ENCODE measurements at places on chromosomes 2 and 18.

DNA sequence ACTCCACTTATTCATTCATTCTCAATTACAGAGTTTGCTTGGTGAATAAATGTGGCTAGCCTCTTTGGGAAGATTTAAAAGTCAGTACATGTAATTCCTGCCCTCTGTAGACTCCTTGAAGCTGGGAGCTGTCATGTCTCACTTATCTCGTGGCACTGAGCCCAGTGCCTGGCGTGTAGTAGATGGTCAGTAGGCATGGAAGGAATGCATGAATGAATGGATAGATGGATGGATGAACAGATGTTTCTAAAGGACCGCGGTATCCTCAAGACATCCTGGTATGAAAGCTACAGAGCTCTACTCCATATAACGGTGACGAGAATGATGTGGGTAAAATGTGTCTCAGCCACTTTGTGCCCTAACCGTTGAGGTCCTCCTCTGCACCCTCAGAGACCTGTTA is 83.0 kb downstream of the MARCO start:
- DNase-seq = no peak

DNA sequence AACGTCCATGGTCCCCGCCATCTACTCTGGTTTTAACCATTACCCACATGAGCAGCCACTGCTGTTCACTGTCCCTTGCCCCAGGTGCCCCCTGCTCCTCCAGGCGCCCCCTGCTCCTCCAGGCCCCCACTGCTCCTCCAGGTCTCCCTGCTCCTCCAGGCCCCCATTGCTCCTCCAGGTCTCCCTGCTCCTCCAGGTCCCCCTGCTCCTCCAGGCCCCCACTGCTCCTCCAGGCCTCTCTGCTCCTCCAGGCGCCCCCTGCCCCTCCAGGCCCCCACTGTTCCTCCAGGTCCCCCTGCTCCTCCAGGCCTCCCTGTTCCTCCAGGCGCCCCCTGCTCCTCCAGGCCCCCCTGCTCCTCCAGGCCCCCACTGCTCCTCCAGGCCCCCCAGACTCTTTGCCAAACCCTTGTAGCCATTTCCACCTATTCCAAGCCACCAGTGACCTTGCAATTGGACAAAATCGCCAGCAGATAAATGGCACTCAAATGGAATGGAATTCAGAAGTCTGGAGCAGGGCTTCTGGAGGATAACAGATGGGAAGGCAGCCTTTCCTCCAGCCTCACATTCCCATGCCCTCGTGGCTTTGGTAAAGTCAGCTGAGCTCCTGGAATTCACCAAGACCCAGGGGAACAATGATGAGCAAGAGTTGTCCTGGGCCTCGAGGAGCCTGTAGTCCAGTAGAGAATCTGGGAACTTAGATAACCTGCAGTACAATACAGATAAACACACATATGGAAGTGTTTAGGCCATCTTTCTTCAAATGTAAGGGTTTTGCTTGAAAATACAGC is 13.3 kb upstream of the RPL31 start:
- no peak for DNase-seq

DNA sequence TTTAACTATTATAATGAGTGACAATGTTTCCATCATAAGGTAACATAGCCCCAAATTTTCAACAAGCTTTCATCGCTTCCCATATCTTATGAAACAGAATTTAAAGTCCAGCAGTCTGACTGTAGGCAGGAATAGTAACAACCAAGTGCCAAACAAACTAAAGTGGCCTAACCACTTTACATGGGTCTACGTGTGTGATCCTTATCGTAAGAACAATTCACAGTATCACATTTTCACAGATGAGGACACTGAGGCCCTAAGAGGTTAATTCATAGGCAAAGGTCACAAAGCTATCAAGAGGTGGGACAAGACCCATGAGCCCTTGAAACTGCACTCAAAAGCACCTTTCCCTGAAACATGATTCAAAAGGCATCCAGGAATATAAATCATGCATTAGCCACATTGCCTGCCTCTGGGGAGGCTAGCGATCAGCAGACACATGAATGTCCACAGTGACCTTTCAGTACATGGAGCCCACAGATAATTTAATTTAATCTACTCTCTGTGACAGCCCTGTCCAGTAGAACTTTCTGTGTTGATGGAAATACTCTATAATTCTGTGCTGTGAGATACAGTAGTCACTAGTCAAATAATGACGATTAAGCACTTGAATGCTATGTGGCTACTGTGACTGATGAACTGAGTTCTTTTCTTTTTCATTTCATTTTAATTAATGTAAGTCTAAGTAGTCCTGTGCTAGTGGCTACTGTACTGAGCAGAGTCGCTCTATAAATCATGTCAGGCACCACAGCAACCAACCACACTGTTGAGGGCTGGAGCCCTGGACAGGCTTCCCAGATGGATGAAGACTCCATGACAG is 30.3 kb downstream of the KIDINS220 start:
- no peak for DNase-seq

GRCh38 chr2:133972786-133973185 is 281.1 kb upstream of the MGAT5 start:
- no peak for DNase-seq

DNA sequence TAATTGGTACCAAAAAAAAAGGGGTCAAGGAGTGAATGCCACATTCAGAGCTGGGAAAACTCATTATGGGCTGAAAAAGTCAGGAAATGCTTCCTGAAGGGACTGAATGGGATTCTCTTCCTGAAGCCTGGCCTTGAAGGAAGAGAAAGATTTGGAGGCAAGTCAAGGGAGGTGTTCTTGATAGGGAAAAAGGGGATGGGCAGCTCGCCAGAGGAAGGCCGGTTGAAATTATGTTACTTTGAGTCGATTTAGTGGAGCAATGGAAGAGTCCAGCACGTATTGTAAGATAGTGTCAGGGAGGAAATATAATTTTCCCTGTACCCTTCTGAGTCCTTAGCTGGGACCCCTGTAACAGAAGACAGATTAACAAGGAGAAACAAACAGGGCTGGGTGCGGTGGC is 115.3 kb upstream of the STPG4 start:
- no peak for DNase-seq

DNA sequence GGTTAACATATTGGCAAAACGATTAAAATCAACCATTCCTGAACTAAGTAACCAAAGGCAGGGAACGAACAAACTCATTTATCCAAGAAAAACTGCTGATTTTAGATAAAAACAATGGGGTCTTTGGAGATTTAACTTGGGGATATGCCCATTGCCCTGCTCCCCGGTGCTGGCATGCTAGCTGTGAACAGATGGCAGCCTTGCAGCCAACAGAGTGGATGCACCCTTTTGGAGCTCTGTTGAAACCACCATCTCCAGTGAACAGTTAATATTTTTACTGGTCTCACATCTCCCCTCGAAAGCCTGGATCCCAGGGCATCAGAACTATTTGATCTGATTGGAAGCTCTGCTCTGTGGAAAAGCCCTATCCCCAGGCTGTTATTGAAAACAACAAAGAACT is 303.1 kb downstream of the TGIF1 start:
- no peak for DNase-seq

GRCh38 chr2:88845772-88846661 is 154.5 kb downstream of the RPIA start:
- DNase-seq = no peak

GRCh38 chr2:232449964-232450363 is 6.0 kb upstream of the ALPI start:
- DNase-seq = no peak

DNA sequence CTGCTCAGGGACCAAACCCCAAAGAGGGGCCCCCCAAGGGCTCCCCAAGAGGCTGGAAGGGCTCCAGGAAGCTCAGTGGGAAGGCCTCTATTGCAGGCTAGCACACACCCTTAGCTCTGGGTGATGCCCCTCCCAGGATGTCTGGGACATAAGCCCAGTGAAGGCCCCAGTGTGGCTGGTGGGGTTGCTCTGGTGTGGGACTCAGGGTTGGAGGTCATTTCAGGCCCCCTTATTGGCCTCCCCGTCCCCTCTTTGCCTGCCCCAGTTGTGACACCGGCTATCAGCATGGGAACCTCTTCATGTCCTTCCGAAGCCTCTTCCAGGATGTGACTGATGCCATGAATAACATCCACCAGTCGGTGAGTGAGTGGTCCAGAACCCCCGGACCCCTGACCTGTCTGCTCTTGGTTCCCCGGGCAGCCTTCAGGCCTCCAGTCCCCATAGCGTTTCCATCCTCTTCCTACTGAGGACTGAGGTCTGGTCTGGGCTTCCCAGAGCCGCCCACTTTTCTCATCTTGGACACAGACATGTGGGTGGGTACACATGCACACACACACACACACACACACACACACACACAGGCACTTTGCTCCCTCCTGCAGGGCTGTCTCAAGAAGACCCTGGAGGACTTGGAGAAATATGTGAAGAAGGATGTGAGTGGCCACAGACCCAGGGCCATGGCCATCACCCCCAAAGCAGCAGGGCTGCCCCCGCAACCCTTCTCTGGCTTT is 2.2 kb downstream of the NT5DC4 start:
- DNase-seq = no peak

DNA sequence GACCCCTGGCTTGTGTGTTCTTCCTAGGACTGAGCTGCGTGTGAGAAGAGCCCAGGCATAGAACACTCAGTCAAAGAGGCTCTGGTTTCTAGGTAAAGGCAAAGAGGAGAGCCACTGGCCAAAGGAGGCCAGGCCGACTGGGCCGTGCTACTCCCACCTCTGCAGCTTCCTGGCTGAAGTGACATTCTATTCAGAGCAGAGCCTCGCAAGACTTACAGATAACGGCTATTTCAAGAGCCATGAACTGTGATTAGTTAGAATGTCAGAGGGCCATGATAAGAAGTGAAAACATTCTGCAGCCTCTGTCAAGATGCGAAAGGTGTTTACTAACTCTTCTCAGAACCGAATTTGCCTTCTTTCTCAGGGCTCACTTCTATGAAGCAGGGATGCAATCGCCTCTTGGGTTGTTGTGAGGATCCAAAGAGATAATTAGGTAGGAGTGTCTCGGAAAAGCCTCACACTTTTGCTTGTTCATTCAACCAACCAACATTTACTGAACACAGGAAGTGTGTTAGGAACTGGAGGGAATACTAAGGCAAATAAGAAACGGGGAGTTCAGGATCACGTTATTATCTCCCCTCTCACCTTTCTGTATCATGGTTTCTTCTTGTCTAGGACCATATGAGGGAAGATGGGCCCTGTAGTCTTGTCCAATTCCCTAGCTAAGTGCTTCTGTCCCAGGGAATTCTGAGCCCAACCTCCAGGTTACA is 3.4 kb upstream of the DNAJC5G start:
- no peak for DNase-seq

GRCh38 chr2:50263728-50264127 is 768.2 kb downstream of the NRXN1 start:
- no peak for DNase-seq

GRCh38 chr2:180655842-180656454 is 324.5 kb upstream of the UBE2E3 start:
- no peak for DNase-seq

- DNase-seq = no peak
These were observed 136.7 kb downstream of the EML6 start for GRCh38 chr2:54859997-54860701.

- DNase-seq = no peak
These were observed 38.7 kb downstream of the SCG2 start for GRCh38 chr2:223563462-223563861.

DNA sequence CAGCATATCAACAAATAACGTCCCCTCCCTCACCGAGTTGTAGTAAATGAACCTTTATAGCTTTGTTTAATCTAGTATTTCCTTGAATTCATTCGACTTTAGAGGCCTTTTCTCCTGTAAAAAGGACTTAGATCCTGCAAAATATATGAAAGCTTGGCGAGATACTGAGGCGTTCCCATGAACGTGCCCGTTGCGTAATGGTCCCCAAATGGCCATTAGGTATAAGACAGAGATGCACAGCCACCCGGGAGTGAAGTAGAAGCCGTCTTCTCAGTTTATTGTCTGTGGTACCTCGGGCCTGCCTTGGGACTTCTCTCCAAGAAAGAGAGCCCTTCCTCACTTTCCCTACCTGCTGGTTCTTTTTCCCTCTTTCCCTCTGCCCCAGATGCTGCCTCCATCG is 310.6 kb downstream of the CELF4 start:
- DNase-seq = no peak

DNA sequence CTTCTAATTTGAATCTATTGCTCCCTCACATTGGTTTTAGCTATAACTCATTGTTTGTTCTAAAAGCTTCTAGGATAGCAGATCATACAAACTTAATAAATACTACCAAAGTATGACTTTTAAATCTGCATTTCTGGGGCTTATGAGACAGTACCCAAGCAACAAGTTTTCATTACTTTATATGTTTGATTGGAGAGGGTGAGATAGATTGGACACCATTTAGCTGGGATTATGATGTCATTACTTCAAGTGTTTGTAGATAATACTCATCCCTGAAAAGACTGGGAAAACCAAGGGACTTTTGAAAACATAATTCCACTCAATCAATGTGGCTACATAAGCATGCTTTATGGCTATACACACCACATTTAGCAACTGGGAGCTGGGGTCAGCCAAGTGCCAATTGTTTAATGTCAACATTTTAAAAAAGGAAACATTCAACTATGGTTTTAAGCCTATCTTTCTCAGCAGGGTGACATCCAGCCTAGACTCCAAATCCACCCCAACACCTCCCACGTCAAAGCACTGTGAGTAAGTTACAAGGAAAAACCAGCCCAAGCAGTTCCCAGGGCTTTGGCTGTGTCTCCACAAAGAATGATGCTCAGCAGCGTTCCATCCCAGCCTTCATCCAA is 119.9 kb downstream of the ETAA1 start:
- no peak for DNase-seq

DNA sequence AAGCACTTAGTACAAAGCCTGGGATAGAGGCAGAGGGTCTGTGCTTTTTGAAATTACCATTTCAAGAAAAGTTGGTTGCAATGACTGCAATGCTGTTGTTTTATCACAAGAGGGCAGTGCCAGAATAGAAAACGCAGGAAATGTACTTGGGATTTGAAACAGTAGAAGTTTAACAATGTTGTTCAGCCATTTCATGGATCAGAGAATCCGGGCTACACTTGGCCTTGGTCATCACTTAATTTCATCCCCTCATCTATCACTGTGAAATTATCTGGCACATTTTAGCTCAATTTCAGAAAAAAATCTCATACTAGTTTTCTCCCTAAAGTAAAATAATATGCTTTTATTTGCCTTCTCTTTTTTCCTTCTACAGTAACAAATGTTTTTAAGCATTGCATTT is 70.8 kb downstream of the RAPGEF4 start:
- peak; percentile 9 for DNase-seq

- no peak for DNase-seq
These were observed 177.8 kb upstream of the SCN7A start for GRCh38 chr2:166671801-166672200.

- DNase-seq = no peak
These were observed 38.0 kb upstream of the EPAS1 start for GRCh38 chr2:46258937-46259776.

- no peak for DNase-seq
These were observed 148.1 kb downstream of the PRPF40A start for GRCh38 chr2:152569186-152569585.

DNA sequence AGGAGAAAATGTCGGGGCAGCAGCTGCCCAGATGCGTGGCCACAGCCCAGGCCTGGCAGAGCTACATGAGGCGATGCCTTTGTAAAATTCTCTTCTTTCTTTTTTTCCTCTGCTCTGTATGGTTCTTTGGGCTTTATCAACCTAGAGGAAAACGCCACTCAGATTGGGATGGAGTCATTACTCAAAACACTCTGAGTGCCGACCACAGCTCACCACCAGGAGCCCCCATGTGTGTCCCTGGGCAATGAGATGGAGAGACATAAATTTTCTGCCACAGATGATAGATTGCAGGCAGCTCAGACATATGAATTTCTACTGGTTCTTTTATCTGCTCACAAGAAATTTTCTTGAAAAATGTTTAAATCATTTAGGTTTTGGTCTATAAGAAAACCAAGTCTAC is 56.0 kb downstream of the PARD6G start:
- DNase-seq = no peak

GRCh38 chr2:239396881-239397681 is 3.7 kb downstream of the HDAC4 start:
- DNase-seq = no peak

- no peak for DNase-seq
These were observed 21.3 kb upstream of the BOD1L2 start for GRCh38 chr18:57125627-57126026.

All from amygdala (tissue), 56 donors.